ENCODE measurements at places on chromosomes 2 and 18. TPM values are rescaled to one million over a fixed set of nuclear protein-coding genes. Genes with fewer than 3 reads are reported as not detected.

The PRSS56 gene
- 0.27 TPM for total RNA-seq

The FN1 gene
- 183 TPM for total RNA-seq

The NAT8 gene
- total RNA-seq = not detected

The IL18R1 gene
- total RNA-seq = 0.80 TPM

The SERPINB4 gene
- total RNA-seq = not detected

The KIAA2012 gene
- not detected for total RNA-seq

The MARCHF7 gene
- 56.5 TPM for total RNA-seq

The ITGA6 gene
- 47.3 TPM for total RNA-seq

The GLI2 gene
- 26.5 TPM for total RNA-seq

The LYG2 gene
- 0.17 TPM for total RNA-seq

Data from A549 treated with RU486 at 1 μM for 4 hours (cell line).